ENCODE measurements at places on chromosomes 7 and 10. TPM values are rescaled to one million over a fixed set of nuclear protein-coding genes. Genes with fewer than 3 reads are reported as not detected.
A peak's percentile ranks its signal among the peaks of the same experiment; 100 is the strongest.

NOS3 gene
- total RNA-seq = 0.78 TPM

CCDC3 gene
- total RNA-seq = not detected

PDE6C gene
- not detected for total RNA-seq

UNCX gene
- not detected for total RNA-seq

PLCE1 gene
- not detected for total RNA-seq

RBP3 gene
- total RNA-seq = not detected

DNA sequence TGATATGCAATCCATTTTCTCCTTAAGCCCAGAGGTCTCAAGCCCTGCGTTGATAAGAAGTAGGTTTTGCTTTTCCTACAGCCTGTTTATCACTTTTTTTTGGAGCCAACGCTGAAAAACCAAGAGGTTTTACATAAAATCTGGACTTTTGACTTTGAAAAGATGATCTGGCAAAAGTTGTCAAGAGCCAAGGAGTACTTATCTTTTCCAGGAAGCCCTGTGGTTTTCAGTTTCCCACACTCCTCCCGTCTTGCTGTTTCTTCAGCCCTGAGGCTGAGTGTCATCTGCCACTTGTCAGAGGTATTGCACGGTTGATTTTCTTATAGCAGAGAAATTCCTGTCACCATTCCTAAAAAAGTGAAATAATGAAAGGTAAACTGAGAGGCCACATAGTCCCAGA lies 108.7 kb downstream of the TYW1 start:
- DNase-seq = no peak

DNA sequence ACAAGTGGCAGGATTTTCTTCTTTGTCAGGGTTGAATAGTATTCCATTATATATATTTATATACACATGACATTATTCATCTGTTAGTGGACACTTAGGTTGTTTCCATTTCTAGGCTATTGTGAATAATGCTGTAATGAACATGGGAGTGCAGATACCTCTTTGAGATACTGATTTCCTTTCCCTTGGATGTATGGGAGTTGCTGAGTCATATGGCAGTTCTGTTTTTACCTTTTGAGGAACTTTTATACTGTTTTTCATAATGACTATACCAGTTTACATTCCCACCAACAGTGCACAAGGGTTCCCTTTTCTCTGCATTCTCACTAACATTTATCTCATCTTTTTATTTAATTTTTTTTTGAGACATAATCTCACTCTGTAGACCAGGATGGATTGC lies 1.8 kb upstream of the CLCN1 start:
- no peak for DNase-seq

DNA sequence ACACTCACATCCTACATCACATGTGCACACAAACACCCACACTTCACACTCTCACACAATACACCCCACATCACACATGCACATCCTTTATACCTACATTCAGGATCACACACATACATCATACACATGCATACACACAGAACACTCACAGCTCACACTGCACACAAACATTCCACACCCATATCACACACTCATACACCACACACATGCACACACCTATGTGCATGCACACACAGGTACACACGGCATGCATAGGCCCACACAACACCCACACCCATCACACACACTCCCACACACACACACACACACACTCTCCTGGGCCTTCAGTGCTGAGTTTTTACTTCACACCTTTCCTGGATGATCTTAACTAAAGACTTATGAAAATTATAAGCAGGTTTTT lies 220.5 kb downstream of the DNAJB6 start:
- no peak for DNase-seq

DNA sequence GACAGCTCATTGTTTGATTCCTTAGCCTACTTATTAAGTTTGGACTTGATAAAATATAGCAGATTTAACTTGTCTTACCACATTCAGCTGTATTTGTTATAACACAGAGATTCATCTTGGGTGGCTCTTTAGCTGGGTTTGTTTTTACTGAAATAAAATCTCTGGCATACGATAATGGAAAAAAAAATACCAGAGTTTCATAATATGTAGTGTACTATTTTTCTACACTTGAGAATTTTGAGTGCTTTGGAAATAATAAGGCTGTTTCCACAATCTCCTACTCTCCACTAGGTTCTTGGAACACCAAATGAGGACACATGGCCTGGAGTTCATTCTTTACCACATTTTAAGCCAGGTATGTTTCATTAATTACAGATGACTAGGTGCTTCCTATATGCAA lies 218.6 kb upstream of the FZD1 start:
- no peak for DNase-seq

- DNase-seq = no peak
Measured at GRCh38 chr7:130140551-130141160, 64.5 kb downstream of the TMEM209 start.

DNA sequence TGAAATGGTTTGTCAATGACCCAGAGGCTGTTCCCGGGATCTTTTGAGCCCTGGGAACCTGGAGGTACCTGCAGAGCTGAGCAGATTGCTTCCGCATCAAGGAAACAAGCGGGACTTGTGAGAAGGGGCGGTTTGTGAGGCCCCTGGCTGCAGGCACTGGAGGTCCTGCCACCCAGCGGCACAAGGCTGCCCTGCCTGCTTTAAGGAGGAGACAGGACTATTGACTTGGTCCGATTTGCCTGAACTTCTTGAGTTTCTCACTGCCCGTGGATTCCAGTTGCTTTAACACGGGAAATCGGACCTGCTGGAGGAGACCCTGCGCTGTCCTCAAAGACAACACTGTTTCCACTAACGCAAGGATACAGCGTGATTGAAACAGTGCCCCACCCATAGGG lies 130.1 kb downstream of the DNAJB6 start:
- no peak for DNase-seq

GRCh38 chr7:24974026-24974832 lies 5.7 kb downstream of the OSBPL3 start:
- no peak for DNase-seq

- no peak for DNase-seq
Measured at GRCh38 chr7:132155715-132156114, 420.6 kb downstream of the PLXNA4 start.

DNA sequence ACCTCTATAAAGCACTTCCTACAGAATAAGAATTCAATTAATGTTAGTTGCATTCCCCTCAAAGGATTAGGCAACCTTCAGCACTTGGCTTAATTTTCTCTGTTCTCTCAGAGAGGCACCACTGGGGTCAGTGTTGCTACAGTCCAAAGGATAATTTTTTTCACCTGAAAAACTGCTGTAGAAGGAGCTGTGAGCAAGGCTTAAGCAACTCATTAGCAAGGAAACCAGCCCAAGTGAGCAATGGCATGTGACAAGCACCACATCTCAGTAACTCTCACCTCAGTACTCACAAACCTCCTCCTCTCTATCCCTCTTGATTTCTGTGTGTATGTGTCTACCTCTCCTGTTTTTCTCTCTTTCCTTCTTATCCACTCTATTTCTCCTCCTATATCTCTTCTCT lies 55.9 kb downstream of the DGKI start:
- no peak for DNase-seq

- DNase-seq = peak; percentile 79
Measured at GRCh38 chr10:79608505-79609375, 2.0 kb upstream of the SFTPA1 start.

DNA sequence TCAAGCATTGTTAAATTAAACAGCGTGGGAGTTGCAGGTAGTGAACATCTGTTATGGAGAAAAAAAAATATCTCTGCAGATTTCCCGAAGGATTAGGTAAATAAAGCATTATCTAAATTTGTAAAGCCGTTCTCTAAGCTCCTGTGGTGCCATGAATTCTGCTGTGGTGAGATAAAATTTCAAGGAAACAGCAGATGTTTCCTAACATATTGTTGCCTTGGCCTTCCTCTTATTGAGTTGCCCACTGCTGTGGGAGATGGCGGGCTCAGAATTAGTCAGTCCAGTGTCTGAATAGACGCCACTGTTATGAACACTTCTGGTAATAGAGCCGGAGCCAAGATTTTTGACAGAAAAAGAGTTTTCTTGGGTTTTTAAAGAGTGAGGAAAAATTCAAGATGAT lies 82.6 kb upstream of the ELMO1 start:
- DNase-seq = no peak

- peak; percentile 46 for DNase-seq
Measured at GRCh38 chr7:148867596-148868377, 16.3 kb downstream of the EZH2 start.

GRCh38 chr10:63494951-63495350 lies 26.2 kb upstream of the REEP3 start:
- no peak for DNase-seq

- no peak for DNase-seq
Measured at GRCh38 chr10:44180321-44181168, 204.4 kb downstream of the CXCL12 start.

GRCh38 chr7:55770778-55771177 lies 91.8 kb downstream of the SEPTIN14 start:
- DNase-seq = no peak

GRCh38 chr10:32851301-32851700 lies 106.7 kb downstream of the ITGB1 start:
- no peak for DNase-seq
